ENCODE measurements at places on chromosomes 16 and 17.

GRCh38 chr16:86092586-86093480, 193.9 kb downstream of the IRF8 start:
- DNase-seq, result no peak

- DNase-seq, result no peak
Observed at GRCh38 chr16:79656553-79657115, 56.1 kb upstream of the MAF start.

DNA sequence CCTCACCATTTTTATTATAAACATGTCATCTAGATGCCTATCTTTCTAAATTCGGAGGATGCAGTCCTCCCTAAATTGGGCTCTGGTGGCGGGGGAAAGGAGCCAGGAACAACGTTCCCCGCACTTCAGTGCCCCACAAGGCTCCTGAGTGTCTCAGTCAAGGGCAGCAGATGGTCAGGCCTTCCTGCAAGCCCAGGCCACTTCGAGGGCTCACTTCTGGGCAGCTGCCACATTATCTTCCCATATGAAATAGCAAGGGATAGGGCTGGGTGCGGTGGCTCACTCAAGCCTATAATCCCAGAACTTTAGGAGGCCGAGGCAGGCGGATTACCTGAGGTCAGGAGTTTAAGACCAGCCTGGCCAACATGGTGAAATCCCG, 32.3 kb downstream of the FBXO31 start:
- DNase-seq, result no peak

DNA sequence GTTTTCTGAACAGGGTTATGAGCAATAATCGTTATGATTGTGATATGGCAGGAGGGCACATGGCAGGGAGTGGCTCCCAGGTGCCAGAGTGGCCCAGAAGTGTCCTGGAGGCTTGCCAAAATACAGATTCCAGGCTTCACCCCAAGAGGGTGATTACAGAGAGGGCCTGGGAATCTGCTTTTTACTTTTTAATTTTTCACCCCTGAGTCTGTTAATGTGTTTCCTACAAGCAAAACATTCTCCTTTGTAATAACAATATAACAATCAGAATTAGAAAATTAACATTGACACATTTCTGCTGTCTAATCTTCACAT, 212.4 kb downstream of the SNX29 start:
- no peak for DNase-seq

DNA sequence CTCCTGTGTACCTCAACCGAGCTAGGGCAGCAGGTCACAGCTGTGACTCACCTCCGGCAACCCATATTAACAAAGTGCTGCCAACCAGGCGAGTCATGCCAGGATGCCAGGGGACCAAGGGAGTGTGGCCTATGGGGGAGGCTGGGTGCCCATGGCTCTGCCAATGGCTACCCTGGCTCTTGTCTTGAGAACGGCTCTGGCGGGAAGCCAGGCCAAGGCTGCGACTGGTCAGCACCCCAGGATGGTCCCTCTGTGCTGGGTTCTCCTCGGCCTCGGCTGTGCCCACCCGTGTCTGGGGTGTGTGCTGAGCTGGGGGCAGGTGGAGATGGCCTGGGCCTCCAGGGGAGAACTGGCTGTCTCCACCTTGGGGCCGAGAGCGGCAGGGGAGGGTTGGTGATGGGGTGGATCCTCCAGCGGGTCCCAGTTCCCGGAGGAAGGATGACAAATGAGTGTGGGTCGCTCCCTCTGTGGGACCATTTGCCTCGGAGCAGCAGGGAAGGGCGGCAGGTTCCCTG, 75.8 kb downstream of the MRC2 start:
- no peak for DNase-seq

DNA sequence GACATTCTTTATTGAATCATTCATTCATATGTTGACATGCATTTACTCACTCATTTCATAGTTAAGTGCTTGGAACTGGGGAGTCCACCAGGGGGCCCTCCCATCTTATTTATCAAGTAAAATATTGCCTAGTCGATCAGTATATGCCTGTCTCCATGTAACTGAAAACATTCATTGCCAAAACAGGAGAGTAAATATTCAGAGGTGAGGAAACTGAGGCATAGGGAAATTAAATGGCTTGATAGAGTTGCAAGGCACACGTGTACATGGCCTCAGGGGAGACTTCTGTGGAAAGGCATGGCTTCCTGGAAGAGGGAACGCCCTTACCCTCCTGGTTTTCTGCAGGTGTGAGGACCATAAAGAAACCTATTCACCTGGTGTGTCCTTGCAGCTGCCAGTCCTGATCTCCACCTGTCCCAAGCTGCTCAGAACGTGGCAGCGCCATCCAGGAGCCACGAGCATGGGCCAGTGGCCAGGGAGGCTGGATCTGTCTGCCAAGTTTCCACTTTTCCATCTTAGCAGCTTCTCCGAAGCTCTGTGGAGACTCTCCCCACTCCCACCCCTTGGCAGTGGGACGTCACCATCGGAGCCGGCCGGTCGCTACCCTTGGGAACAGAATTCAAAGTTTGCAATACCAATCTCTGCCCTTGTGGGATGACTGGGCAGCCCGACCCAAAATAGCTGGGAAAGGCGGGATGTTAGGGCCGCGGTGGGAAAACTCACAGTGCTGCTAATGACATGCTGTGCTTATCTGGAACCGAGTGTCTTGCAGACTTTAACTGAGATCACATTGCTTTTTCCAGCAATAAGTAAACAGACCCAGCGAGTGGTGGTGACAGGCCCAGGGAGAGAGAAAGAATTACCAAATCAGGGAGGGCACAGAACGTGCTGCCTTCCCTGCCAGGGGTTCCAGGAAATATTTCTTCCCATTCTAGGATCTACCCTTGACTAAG, 4.1 kb upstream of the C1QTNF1 start:
- DNase-seq, result no peak

DNA sequence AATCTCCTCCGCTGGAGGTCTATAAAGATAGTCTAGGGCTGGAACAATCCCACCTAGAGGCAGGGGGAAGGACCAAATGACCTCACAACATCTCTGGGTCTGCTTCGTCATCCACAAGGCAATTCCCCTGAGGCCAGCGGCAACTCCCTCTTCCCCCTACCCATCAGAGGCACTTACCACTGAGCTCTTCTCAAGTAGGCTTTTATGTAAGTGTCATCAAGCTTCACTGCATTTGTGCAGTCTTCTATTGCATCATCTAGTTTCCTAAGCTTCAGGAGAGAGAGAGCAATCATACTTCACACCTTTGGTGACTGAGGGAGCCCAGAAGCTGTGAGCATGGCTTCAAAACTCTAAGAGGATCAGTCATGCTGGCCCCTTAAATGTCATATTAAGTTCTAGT, 21.0 kb downstream of the CNP start:
- peak; percentile 18 for DNase-seq

GRCh38 chr17:30170415-30170987, 53.9 kb downstream of the NSRP1 start:
- DNase-seq, result no peak

- no peak for DNase-seq
Observed at GRCh38 chr17:28347261-28347891, 10.0 kb downstream of the POLDIP2 start.

DNA sequence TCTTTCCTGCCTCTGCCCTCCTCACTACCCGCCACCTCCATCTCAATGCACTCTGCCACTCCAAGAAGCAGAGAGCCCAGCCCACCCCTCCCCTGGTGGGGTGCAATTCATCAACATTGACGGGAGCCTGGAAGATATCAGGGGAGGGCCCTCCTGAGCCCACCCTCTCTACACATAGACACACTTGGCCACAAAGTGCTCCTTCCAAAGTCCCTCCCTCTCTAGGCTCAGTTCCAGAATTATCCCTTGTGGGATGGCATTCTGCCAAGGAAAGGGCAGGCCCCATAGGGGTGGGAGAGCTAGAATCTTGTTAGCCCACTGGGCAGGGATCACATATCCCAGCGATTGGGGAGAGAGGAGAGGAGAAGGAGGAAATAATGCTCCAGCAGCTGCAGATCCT, 66.2 kb downstream of the TMEM132E start:
- no peak for DNase-seq

- no peak for DNase-seq
Observed at GRCh38 chr17:416293-417206, 63.9 kb upstream of the RPH3AL start.

DNA sequence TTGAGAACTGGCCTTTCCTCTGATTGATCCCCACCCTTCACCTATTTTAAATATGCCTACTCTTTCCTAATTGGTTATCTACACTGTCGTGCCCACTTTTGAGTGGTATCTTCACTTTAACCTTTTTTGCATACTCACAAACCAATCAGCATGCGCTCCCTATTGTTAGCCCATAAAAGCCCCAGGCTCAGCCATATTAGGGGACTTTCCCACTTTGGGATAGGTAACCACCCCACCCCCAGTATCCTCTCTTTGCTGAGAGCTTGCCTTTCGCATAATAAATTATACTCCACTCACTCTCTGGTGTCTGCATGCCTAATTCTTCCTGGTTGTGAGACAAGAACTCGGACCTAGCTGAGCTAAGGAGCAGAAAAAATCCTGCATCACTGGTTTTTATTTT, 59.5 kb upstream of the NOL11 start:
- DNase-seq, result no peak

- DNase-seq, result no peak
Observed at GRCh38 chr16:83738923-83739503, 68.8 kb upstream of the HSBP1 start.

DNA sequence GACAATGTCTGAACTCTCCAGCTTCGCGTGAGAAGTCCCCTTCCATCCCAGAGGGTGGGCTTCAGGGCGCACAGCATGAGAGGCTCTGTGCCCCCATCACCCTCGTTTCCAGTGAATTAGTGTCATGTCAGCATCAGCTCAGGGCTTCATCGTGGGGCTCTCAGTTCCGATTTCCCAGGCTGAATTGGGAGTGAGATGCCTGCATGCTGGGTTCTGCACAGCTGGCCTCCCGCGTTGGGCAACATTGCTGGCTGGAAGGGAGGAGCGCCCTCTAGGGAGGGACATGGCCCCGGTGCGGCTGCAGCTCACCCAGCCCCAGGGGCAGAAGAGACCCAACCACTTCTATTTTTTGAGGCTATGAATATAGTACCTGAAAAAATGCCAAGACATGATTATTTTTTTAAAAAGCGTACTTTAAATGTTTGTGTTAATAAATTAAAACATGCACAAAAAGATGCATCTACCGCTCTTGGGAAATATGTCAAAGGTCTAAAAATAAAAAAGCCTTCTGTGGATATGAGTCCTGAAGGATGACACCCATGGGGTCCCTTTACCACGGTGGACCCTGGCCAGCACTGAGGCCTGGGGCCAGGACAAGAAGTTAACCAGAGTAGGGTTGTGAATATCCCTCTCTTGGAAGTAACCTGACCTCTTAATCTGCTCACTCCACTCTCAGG, 10.5 kb upstream of the ITGAD start:
- peak; percentile 55 for DNase-seq

DNA sequence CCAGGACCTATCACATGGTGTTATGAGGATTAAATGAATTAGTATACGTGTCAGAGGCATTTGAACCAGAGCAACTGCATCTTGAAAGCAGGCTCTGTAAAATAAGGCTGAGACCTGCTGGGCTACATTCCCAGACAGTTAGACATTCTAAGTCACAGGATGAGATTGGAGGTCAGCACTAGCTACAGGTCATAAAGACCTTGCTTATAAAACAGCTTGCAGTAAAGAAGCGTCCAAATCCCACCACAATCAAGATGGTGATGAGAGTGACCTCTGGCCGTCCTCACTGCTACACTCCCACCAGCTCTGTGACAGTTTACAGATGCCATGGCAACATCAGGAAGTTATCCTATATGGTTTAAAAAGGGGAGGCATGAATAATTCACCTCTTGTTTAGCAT, 71.8 kb downstream of the IRF8 start:
- DNase-seq, result no peak

- no peak for DNase-seq
Observed at GRCh38 chr17:78496311-78496710, 80.9 kb downstream of the DNAH17 start.

DNA sequence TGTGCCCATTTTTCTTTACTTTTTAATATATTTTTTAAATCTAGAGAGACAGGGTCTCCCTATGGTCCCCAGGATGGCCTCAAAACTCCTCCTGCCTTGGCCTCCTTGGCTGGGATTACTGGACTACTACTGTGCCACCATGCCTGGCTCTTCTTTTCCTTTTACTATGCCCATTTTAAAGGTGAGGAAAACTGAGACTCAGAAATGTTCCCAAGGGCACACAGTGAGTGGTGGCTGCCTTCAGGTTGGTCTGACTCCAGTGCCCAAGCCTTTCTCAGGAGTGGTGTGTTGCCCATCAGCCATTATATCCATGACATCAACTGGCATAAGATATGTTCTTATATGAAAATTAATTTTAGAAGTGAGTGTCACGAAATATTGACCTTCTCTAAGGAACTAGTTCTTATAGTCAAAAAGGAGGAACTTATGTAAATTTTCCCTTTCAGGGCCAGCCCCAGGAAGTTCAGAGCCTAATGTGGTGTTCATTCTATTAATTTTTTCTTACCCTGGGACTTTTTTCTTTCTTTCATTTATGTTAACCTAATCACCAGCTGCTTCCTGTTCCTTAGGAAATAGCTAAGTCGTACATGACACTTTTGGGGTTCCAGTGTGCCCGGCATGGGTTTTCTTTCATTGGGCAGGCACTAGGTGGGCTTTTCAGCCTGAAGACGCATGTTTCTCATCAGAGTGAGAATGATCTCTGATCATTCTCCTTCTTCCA, 17.9 kb upstream of the SPN start:
- no peak for DNase-seq

DNA sequence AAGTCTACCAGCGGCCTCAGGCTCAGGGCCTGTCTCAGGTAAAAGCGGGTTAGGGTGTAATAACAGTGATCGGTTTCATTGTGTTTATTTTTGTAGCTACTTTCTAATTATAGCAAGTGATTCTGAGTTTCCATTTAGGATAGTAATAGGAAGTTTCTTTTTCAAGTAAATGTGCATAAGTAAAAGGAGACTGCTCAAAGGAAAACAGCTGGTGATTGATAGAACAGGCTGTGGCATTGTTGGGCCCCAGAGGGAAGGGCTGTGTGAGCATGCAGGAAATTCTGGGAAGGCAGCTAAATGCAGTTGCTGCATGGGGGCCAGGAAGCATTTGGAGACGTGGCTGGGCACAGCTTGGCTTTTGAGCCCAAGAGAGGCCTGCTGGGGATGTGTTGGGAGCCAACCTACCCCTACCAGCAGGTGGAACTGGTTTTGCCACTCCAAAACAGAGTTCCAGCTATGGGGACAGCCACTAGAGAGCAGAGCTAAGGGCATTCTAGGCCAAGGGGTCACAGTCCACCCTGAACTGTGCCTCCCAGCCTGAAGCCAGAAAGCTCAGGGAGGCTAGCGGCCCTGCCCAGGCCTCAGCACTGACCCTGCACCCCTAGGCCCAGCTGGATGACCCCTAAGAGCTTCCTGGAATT, 12.6 kb downstream of the SNX20 start:
- no peak for DNase-seq

DNA sequence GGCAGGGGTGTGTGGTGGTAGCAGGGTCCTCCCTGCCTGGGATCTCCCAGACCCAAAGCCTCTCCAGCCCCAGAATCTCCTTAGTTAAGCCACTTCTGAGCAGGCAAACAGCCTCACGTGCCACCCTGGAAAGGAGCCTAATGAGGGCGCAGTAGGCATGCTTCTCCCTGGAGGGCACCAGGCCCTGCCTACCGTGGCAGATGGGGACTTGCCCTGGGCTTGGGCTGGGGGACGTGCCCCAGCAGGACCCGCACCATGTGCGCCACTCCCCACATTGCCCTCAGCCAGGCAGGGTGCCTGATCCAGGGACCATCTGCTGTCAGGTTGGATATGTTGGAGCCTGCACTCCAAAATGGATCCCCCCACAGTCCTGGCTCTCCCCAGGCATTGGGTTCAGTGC, 14.2 kb downstream of the FAM83G start:
- DNase-seq, result no peak
